ENCODE measurements at places on chromosomes 2 and 18. TPM values are rescaled to one million over a fixed set of nuclear protein-coding genes. Genes with fewer than 3 reads are reported as not detected.

Gene SLC4A3
- polyA plus RNA-seq: 25.3 TPM

Gene CNTNAP5
- 19.3 TPM for polyA plus RNA-seq

Gene CCDC178
- polyA plus RNA-seq: not detected

Gene EPAS1
- polyA plus RNA-seq: not detected

Gene KIF3C
- 65.3 TPM for polyA plus RNA-seq

Gene SNED1
- 0.04 TPM for polyA plus RNA-seq

Gene IL36RN
- not detected for polyA plus RNA-seq

Gene SERPINB12
- not detected for polyA plus RNA-seq
